Putamen (tissue), 1 donor: ENCODE measurements at places on chromosomes 4 and X.

GRCh38 chrX:102950908-102951866 lies 14.1 kb downstream of the RAB40AL start:
- DNase-seq = peak; percentile 11

GRCh38 chrX:116757491-116757890 lies 294.7 kb upstream of the CT83 start:
- DNase-seq = no peak

DNA sequence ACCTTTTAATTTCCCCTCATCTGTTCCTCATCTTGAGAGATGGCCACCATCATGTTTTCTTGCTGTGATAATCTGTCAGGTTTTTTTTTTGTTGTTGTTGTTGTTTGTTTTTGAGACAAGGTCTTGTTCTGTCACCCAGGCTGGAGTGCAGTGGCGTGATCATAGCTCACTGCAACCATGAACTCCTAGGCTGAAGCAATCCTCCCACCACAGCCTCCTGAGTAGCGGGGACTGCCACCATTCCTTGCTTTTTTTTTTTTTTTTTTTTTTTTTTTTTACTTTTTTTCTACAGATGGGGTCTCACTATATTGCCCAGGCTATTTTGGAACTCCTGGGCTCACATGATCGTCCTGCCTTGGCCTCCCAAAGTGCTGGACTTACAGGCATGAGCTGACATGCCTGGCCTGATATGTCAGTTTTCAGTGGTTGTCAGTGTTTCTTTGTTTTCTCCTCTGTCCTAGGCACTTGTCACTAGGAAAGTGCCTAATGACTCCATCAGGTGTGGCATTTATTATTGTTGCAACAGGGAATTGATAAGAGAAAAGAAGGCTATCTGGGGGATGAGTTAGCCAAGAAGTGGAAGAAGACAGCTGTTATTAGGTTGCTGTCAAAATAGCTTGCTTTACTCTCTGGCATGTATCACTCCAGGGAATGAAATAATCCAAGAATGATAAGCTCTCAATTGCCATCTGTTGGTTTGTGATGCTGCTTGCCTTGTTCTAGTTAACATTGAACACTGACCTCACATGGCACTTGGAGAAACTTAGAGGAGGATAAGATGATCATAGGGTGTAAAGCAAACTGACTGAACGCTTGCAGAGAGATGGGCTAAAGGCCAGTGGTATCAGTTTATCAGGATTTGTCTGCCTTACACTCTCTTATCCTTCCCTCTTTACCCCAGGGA lies 41.7 kb downstream of the TMEM164 start:
- no peak for DNase-seq

DNA sequence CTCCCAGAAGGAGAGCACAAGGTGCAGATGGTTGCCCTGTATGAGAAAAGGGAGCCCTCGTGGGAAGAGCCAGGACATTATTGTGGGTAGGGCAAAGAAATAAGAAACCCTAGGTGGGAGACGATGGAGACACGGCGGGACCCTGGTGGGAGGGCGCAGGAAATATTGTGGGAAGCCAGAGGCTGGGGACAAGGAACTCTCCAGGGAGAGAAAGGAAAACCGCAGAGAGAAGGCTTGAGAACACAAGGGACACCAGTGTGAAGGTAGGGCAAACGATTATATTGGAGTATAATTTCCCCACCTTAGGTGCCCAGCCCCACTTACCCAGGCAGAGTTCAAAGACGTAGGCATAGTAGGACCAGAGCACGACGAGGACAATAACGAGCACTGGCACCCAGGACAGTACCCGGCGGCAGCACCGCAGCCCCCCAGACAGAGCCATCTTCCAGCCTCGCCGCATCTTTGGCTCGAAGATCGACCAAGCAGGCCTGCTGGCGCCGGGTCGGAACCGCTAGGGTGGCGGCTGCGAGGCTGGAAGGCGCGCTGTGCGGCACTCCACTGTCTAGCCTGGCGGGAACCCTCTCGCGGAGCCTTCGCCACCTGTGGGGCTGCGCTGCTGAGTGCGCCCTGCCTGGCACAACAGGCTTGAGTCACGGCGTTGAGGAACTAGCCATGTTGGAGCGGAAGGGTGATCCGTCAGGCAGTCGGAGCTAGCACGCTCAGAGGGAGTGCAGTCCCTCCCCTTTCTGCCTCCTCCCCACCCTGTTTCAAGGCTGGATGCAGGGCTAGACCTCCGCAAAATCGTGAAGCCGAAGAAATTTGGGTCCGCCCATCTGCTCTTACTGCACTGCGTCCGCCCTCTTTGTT lies at the start of gene ZDHHC15:
ZDHHC15 (minus strand) TSS at position 473 of the 867 bp plus-strand sequence; CDS start at position 460, 13 bp downstream.
- DNase-seq = peak; percentile 58

- peak; percentile 22 for DNase-seq
Measured at GRCh38 chr4:176277162-176277904, 8.3 kb upstream of the ASB5 start.

DNA sequence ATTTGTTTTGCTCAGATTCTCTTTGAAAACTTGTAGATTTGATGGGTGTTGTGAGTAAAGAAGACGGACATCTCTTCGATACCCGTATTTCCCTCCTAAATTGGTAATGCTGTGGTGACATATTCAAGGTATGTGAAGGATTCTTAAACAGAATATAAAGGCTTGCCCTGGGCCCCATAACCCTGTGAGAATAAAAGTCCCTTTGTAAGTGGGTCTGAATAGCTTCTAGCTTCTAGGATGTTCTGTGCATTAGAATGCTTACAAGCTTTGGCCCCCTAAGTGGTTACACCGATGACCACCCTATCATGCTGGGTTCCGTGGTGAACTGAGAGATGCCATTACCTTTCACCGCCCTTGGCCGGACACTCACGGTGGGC lies 574 bp upstream of the MOB1B start:
- DNase-seq = peak; percentile 6
